Activated CD4-positive, alpha-beta T cell treated with anti-CD3 and anti-CD28 coated beads, Interleukin-2, amount 50 U/mL, for 1 hour (primary cell): ENCODE measurements at places on chromosomes 13 and 19.

DNA sequence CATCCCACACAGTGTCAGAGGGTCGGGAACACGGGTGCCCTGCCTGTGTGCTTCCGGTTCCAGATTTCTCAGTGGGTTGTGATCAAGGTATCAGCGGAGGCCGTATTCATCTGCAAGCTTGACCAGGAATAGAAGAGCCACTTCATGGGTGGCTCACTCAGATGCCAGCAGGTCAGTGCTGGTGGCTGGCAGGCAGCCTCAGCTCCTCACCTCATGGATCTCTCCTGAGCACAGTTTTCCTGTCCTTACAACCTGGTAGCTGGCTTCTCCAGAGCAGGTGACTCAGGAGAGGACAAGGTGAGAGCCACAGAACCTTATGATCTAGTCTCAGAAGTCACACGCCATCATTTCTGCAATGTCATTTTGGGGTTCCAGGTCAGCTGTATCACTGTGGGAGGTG is 44.8 kb upstream of the SPATA13 start:
- DNase-seq, result no peak

GRCh38 chr13:43445668-43446067 is 341.1 kb downstream of the ENOX1 start:
- DNase-seq, result no peak

DNA sequence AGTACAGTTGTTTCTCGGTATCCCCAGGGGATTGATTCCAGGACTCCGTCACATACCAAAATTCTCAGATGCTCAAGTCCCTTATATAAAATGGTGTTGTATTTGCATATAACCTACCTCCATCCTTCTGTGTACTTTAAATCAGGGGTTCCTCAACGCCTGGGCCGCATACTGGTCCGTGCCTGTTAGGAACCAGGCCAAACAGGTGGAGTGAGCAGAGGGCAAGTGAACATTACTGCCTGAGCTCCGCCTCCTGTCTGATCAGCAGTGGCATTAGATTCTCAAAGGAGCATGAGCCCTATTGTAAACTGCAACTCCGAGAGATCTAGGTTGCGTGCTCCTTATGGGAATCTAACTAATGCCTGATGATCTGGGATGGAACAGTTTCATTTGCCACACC is 42.2 kb upstream of the KCTD4 start:
- DNase-seq, result no peak

- no peak for DNase-seq
These were observed 49.9 kb downstream of the EDNRB start for GRCh38 chr13:77868717-77869116.

DNA sequence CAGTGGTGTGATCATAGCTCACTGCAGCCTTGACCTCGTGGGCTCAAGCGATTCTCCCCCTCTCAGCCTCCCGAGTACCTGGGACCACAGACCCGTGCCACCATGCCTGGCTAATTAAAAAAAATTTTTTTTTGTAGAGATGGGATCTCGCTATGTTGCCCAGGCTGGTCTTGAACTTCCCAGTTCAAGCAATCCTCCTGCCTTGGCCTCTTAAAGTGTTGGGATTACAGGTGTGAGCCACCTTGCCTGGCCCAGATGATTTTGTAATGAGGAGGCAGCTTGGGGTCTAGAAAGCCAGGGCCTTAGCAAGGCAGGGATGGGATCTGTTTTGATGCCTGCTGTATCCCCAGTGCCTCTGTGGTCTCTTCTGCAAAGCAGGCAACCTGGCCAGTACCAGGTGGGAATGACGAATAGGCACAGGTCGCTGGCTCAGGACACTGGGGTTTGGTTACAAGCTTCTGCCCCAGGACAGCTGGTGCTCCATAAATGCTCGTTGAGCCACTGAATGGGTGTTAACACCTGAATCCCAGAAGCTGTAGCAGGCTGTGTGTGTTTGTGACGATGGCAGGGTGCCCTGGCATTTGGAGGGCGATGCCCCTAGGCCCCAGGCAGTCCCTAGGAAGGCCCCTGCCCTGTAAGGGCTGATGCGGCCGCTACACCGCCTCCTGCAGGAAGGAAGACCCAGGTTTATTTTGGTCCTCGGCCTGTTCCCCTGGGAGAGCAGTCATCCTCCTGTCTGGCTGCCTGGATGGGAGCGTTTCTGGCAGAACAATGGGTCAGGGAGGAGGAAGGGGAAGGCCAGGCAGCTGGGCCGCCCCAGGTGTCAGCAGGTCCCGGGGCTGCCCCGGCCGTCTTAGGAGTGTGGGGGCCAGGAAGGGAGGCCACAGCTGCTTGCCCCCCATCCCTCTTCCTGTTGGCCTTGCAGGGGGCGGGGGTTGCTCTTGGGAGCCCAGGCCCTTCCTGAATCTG is 8.6 kb downstream of the TNFAIP8L1 start:
- no peak for DNase-seq

- no peak for DNase-seq
These were observed 1.9 kb downstream of the KLF12 start for GRCh38 chr13:74132152-74132775.

DNA sequence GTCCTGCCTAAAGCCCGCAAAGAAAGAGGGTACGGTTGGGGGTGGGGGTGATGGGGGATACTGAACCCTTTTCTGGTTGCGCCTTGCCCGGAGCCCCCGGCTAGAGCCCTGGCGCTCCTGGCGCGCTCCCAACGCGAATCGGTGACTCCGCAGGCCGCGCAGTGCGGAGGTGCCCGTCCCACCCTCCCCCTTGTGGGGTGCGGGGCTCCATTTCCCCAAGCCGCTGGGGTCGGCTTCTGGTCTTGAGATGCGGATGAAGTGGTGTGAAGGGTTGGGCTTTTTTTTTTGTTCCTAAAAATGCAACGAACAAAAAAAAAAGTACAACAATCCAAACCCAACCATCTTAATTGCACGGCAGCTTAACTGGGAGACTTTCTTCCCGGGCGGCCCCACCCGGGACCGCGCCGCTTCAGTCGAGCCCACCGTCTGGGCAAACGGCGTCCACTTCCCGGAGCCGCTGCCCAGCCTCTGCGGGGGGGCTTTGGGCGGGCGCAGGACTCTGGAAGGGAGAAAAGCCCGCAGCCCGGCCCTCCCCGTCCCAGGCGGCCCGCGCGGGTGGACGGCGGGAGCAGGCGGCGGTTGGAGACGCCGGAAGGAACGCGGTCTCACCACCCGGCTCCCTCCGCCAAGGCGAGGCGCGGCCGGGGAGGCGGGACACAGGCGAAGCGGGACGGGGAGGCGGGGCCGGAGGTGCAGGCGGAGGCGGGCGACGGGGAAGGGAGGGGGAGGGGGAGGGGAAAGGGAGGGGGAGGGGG is 504 bp upstream of the TRIM13 start:
- DNase-seq, result peak; percentile 84

DNA sequence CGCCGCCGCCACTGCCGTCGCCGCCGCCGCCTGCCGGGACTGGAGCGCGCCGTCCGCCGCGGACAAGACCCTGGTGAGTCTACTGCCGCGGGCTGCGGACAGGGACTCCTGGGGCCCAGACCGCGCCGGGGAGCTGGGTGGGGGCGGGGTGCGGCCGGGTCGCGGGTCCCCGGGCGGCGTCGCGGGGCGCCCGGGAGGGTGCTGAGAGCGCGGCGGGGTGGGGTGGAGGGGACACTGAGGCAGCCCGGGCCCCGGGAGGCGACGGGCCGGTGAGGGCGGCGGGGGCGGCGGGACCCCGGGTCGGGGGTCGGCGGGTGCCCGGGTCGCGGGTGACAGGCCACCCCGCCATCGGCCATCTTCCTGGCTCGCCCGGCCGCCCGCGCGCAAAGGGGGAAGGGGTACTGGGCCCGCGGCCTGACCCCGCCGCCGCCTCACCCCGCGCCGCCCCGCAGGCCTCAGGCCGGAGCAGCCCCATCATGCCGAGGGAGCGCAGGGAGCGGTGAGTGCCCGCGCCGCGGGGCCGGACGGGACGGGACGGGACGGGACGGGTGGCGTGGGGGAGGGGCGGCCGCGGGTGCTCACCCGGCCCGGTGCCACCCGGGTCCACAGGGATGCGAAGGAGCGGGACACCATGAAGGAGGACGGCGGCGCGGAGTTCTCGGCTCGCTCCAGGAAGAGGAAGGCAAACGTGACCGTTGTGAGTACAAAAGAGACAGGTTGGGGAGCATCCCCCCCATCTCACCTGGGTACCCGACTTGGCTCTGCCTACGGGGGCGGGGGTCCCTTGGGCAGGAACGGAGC is 489 bp downstream of the CCNE1 start:
- no peak for DNase-seq

- no peak for DNase-seq
These were observed 30.0 kb downstream of the ZNF787 start for GRCh38 chr19:56091066-56091490.

GRCh38 chr19:34985249-34986022 is 14.7 kb upstream of the GRAMD1A start:
- no peak for DNase-seq

GRCh38 chr19:41870401-41870873 is 6.6 kb upstream of the CD79A start:
- no peak for DNase-seq

DNA sequence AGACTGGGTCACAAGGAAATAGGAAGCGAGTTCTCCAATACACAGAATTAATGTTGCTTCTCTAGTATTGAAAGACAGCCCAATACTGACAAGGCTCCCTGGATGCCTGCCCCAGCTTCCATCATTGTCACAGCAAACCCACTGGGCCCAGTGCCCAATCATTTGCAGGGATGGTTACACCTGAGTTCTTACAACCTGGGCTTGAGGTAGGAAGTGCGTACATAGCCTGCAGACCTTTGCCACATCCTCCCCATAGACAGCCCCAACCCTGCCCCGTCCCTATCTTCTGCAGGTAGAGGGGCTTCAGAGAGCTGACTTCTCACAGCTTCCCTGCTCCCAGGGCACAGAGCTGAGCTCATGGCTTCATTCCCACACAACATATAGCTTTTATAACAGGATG is 108.1 kb upstream of the UBL3 start:
- no peak for DNase-seq

GRCh38 chr19:53904909-53905308 is 4.2 kb upstream of the CACNG7 start:
- DNase-seq, result no peak
